ENCODE measurements at places on chromosomes 1 and 21.

- no peak for DNase-seq
Measured at GRCh38 chr1:164702216-164702615, 143.2 kb downstream of the PBX1 start.

- DNase-seq, result no peak
Measured at GRCh38 chr1:100629391-100629790, 90.2 kb upstream of the VCAM1 start.

DNA sequence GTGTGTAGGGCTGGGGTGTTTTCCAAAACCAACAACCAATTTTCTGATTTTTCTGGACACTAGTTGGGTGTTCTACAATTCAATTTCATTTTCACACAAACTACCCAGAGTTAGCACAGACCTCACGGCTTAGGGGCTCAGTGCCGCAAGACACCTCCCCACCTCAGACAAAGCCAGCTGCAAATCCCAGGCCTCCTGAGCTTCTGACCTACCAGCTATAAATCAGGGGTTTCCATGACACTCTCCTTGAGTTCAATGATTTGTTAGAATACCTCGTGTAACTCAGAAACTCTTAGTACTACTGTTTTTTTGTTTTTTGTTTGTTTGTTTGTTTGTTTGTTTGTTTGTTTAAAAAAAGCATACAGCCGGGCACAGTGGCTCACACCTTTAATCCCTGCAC is 28.7 kb upstream of the FAM89A start:
- DNase-seq, result no peak

DNA sequence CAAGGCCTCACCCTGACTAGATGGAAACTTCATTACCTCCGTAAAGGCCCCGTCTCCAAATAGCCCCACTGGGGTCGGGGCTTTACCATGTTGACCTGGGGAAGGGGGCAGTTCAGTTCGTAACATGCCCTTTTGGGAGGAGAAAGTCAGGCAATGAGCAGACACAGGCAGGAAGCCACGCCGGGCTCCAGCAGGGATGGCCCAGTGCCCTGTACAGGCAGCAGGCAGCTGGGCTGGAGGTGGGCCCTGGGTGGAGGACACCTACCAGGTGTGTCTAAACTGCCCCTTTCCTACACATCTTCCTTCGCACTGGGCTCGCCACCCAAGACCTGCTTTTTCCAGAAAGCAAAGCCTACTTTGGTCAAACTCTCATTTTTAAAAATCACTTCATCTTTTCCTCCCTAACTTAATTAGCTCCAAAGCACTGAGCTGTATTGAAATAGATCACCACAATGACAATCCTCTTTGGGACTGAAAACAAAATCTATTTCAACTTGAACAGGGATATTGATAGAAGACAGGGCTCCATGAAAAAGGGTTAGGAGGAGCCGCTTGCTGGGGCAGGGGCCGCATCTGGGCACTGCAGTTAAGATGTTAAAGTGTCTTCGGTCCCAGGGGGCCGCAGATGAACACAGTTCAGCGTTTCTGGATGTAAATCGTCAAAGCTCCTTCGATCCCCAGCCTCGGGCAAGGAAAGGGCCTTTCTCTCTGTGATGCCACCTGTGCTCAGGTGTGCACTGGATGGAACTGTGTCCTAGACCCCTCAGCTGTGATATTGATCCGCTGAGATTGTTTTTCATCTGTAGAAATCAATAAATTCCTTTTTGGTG is 104.6 kb downstream of the PDE9A start:
- no peak for DNase-seq

GRCh38 chr1:11925938-11926292 is 312 bp downstream of the KIAA2013 start:
- no peak for DNase-seq

DNA sequence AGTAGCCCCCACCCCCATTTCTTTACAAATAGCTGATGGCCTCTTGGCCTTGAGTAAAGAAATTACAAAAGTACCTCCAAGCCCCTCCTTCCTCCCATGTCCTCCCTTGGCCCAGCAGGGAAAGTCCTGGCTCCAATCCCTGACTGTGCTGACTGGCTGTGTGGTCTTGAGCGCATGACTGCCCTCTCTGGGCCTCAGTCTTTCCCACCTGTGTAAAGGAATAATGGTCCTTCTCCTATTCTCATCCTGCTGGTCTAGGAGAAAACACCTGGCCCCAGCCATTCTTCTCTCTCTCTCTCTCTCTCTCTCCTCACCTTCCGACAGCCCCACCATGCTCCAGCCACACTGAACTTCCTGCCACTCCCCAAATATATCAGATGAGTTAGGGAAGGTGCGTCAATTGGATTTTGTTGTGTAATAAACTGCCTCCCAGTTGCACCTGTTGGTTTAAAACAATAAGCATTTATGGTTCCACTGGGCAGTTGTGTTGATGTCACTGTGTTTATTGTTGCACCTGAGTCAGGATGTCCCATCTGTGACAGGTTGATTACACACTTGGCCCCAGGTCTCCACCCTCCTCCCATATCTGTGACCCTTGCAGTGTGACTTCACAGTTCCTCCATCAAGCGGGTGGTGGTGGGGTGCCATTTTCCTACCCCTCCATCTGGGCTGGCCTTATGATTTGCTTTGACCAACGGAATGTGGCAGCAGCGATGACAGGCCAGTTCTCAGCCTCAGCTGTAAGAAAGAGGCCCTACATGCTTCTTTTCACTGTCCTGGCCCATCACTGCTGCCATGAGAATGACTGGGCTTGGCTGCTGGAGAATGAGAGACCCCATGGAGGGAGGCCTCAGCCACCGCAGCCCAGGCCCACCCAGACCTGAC is 22.3 kb upstream of the LRP8 start:
- no peak for DNase-seq

GRCh38 chr1:119712342-119713038 is 756 bp downstream of the PHGDH start:
- DNase-seq, result peak; percentile 48

DNA sequence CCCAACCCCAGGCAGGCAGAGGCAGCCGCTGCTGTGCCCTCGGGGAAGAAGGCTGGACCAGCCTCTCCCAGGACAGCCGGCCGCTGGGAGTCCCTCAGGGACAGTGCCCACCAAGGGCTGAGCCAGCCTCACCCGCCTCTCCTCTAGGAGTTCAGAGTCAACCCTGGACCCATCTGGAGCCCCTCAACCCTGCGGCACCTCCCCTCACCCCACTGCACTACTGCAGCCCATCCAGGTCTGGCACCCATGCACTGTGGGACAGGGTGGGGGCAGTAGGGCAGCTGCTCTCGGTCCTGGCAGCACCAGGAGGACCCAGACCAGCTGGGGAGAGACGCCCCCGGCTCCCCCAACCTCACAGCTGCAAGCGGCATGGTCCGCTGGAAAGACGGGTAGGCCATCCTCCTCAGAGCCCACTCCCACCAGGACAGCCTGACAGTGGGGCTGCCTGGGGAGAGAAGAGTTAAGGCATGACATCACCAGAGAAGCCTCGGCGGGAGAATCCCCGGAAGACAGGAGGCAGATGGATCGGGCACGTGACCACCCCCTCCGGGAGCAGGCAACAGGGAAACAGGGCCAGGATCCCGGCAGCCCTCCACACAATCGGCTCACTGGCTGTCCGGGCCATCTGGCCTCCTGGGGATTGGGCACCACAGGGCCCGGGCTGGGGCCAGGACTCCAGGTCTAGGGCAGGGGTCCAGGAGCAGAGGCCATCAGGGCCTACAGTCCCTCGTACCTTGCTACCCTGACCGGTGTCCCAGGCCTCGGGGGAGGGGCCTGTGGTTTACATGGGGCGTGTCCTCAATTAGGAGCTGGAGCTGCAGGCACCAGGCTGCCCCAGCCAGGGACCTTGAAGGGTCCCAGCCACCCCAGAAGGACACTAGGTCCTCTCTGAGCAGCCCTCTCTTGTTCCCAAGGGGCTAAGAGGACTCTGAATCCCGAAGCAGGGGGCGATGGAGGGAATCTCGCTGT is 3.1 kb downstream of the ACAP3 start:
- no peak for DNase-seq

- peak; percentile 27 for DNase-seq
Measured at GRCh38 chr1:80892539-80892938, 908.2 kb upstream of the ADGRL2 start.

DNA sequence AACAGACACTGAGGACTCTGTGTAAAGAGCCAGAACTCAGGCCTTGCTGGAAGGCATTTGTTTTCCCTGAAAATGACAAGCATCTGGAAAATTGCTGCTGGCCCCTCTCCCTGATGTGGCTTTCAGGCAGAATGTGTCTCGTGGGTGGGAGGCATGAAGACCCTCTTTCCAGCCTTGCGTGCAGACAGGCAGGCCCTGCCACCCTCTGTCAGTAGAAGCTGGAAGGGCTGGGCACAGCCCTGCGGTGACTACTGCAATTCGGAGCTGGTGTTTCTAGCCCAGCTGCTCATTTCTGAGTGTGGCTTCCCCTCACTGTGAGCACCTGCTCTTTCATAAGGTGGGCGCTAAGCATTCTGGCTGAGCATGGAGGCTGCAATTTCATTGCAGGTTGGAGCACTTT is 349.9 kb downstream of the PTPRU start:
- DNase-seq, result no peak

DNA sequence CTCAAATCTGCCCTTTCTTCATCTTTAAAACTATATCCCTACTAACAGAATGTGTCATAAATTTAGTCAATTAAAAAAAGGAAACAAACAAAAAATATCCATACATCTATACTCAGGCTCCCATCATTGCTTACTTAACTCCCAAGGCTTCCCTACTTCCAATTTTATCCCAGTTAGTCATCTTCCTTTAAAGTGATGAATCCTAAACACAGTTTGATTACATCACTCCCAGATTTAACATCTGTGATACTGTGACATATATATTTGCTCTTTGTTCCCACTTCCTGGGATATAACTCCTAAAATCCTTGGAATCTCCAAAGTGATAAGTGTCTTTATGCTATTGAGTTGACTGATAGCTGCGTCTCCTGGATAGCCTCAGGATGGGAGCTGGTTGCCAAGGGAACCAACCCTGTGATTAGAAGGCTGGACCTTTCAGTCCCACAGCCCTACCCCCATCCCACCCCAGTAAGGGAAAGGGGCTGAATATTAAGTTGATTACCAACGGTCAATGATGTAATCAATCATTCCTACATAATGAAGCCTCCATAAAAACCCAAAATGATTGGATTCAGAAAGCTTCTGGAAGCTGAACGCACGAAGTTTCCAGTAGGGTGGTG is 21.6 kb downstream of the GLMN start:
- no peak for DNase-seq

GRCh38 chr1:212561501-212561931 is 47.0 kb upstream of the ATF3 start:
- no peak for DNase-seq

DNA sequence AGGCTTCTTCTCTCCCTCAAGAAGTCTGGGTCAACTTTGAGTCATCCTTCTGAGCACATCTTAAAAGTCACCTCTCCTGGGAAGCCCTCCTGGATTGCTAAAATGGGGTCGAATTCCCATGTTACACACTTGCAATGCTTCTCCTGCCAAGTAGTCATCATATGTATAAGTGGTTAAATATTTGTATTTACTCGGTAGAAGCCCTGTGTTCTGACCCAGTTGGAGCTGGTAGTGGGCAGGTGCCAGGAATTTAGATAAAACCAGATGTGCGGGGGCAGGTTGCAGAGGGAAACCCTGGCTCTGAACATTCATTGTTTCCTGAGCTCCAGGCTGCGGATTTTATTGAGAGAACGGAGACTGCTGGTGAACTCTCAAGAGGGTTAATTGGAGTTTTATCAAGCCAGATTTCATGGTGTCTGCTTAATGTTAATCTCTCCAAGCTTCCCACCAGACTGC is 52.8 kb upstream of the RPL11 start:
- DNase-seq, result no peak

- no peak for DNase-seq
Measured at GRCh38 chr1:160548183-160548582, 25.1 kb upstream of the SLAMF6 start.

GRCh38 chr1:39105061-39105840 is 79.1 kb downstream of the NDUFS5 start:
- no peak for DNase-seq

GRCh38 chr1:7398982-7399381 is 372.1 kb upstream of the VAMP3 start:
- DNase-seq, result no peak

DNA sequence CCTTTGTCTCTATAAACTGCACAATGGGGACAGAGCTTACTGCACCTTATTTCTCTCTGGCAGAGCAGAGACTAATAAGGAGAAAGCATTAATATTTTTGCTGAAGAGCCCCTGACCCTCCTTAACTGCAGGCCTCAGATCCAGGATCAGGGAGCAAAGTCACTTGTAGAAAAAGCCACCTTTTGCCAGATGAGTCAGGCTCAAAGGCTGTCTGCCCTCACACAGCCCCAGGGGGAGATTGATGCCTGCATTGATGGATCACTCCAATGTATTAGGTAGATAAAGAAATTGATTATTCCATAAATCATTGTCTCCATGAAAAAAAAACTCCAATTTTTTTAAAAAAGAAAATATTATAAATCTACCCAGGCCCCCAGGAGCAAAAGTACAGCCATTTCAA is 15.8 kb downstream of the GRIK3 start:
- no peak for DNase-seq

- no peak for DNase-seq
Measured at GRCh38 chr21:37762606-37763005, 153.7 kb downstream of the KCNJ6 start.

- DNase-seq, result no peak
Measured at GRCh38 chr1:84264961-84265360, 36.5 kb upstream of the SAMD13 start.

GRCh38 chr21:42250422-42251403 is 31.8 kb downstream of the ABCG1 start:
- no peak for DNase-seq

DNA sequence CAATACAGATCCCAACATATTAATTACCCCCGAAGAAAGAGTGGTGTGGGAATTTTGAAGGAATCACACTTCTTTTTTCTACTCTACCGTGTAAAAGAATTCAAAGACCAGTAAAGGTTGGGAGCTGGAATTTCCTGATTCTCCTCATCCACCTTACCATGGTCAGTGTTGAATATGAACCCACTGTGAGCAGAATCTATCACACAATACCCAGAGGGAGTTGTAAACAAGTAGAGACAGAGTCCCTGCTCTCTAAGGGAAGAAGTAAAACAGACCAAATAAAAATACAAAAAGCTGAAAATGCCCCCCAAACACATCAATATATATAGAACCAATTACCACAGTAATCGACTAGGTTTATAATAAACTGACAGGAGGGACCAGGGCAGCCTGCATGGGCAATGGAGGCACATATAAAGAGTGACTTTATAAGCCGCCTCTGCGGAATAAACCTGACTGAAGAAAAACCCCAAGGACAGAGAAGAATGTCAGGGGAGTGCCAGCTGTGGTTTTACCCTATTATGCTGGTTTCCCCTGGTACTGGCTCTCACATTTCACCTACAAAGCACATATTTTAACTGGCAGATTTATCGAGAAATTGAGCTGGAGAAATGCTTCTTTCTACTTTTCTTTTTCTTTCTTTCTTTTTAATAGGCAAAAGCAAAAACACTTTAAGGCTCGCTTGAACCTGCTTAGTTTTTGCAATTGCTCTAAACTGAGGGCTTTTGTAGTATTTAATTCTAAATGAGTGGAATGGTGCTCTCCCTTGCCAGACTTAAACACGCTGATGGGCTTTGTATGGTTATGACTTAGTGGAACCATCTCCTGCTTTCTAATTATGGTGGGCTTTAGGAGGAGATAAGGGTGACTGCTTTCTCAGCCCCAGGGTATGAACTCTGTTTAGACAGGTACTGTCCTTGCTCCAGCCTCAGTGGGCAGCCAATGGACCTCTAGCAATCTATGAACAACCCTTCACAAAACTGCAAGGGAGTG is 244.8 kb downstream of the ASTN1 start:
- DNase-seq, result no peak

Measured in KG1 (cell line).